Activated CD8-positive, alpha-beta T cell treated with anti-CD3 and anti-CD28 coated beads, Interleukin-2, amount 10 ng/mL, durations not matched to agents 7 days and 5 days (primary cell): ENCODE measurements at places on chromosomes 3 and 15. TPM values are rescaled to one million over a fixed set of nuclear protein-coding genes. Genes with fewer than 3 reads are reported as not detected.
A peak's percentile ranks its signal among the peaks of the same experiment; 100 is the strongest.

GRCh38 chr3:134516905-134517304 lies 31.0 kb downstream of the CEP63 start:
- DNase-seq, result no peak

The CEMIP gene
- total RNA-seq, result not detected

GRCh38 chr15:58433597-58434333 lies 2.0 kb downstream of the LIPC start:
- DNase-seq, result no peak

DNA sequence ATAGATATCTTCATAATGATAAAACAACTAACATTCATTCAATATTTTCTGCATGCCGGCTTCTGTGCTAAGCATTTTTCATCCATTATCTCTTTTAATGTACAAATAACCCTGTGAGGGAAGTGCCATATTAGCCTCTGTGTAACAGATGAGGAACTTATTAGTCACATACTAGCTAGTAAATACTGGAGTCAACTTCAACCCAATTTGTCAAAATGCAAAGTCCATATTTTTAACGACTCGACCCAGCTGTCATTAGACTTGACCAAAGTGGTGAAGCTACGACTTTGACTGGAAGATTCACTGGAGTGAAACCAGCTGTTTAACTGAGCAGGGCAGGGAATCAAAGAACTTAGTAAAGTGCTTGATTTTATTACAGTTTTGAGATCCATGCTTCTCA lies 41.6 kb downstream of the PARP15 start:
- DNase-seq, result no peak

DNA sequence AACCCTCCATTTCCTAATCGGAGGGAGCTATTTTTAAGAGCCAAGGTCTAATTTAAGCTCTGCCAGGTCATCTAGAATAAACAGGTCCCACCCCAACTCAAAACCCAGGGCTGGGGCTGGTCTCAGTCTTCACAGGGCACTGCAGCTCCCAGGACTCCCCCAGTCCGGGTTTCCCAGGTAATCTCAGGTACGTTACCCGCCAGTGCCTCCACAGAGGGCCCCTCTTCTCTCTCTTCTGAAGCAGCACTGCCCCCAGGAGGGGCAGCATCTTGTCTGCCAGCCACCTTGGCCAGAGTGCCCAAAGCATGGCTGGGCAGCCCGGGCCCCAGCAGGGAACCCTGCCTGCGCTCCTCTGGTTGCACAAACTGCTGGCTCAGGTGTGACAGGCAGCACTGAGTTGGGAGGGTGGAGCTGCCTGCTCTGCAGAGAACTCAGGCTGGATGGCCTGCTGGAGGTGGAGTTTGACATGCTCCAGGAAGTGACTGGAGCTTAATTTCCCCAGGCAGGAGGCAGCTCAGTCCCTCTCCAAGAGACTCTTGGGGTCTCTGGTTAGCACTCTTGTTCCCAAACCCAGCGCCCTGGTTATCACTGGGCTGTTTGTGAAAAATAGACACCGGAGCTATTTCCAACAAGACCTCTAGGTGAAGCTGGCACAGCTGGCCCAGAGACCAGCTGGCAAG lies at the start of gene PLA2G4F:
Gene PLA2G4F (minus strand): TSS at position 394 of the 680 bp plus-strand sequence. CDS start 87 bp downstream, at position 307.
- no peak for DNase-seq

The TMPRSS7 gene
- total RNA-seq, result not detected

DNA sequence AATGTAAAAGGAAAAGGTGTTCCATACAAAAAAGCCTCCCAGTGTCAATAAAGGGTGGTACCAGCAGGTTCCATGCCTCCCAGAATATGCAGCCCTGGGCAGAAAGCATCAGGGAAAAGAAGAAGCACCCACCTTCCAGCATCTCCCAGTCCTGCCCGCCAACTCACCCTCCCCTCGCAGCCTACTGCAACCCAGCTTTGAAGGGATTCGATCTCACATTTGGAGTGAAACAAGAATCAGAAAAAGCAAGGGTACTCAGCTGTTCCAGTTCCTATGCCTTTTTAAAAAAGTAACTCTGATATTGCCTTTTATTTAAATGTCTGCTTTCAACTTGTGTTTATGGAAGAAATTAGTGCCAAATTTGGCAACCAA lies 166.9 kb downstream of the ADAMTS17 start:
- DNase-seq, result no peak

- DNase-seq, result no peak
These were observed 923.0 kb downstream of the DIPK2A start for GRCh38 chr3:144894576-144894975.

The SCAMP2 gene
- total RNA-seq, result 105 TPM

The FBXO40 gene
- not detected for total RNA-seq

GRCh38 chr3:14791343-14791945 lies 27.3 kb upstream of the FGD5 start:
- DNase-seq, result peak; percentile 79

- DNase-seq, result no peak
These were observed 103.6 kb upstream of the THSD4 start for GRCh38 chr15:71011503-71012155.

The OIP5 gene
- 22.8 TPM for total RNA-seq

The SGO1 gene
- total RNA-seq, result 43.6 TPM

GRCh38 chr3:135911110-135911509 lies 54.4 kb upstream of the PPP2R3A start:
- DNase-seq, result no peak

DNA sequence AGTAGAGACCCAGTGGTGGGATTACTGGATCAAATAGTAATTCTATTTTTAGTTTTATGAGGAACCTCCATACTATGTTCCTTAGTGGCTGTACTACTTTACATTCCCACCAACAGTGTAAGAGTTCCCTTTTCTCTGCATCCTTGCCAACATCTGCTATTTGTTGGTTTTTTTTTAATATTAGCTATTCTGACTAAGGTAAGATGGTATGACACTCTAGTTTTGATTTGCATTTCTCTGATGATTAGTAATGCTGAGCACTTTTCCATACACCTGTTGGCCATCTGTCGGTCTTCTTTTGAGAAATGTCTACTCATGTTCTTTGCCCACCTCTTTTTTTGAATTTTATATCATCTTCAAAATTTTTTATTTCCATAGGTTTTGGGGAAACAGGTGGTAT lies 34.2 kb upstream of the RAP2B start:
- no peak for DNase-seq

GRCh38 chr3:1513662-1514061 lies 420.8 kb downstream of the CNTN6 start:
- no peak for DNase-seq

DNA sequence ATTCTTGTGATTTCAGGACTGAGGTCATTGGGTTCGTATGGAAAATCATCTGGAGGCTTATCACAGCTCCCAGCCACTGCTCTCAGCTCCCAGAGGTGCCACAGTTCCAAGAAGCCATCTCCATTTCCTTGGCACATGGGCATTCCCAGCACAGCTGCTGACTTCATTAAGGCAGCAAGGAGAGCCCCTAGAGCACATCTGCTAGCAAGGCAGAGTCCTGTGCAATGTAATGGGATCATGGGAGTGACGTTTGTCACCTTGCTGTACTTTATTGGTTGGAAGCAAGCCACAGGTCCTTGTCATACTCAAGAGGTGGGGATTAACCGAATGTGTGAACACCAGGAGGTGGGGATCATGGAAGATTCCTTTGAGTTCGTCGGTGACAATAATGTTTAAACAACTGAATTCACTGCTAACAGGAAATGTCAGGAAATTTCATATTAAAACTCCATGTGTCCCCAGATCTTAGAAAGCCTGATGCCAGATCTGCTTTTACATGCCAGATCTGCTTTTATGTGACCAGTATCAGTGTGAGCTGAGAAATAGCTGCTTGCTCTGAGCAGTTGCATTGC lies 148.8 kb downstream of the GABRG3 start:
- DNase-seq, result no peak

- no peak for DNase-seq
These were observed 334.4 kb upstream of the THRB start for GRCh38 chr3:24829011-24829581.

DNA sequence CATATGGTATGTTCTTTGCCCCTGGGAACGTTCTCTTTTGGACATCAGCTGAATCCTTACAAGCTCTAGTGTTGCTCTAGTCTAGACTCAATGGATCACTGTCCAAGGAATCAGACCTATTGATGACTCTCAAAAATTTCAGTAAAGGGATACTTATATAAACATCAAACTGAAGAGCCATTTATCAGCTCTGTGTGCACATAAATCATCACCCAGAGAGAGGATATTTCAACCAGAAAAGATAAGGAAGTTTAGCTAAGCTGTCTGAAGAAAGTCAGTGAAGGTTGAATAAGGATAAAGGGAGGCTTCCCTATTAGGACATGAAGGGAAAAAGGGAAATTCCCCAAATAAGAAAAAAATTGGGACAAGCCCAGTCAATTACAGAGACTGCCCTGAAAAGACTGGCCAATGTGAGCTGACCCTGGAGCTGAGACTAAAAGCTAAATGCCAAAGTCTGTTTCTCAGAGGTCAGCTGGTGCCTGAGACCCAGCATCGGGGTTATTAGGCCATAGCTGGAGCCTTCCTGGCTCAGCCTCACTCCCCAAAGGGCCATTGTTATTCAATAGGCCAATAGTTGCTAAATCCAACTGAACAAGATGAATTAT lies 424.1 kb upstream of the THBS1 start:
- no peak for DNase-seq

The CPA3 gene
- total RNA-seq, result not detected

The GOLGA8N gene
- total RNA-seq, result 32.0 TPM

GRCh38 chr3:52827441-52827840 lies 3.0 kb downstream of the ITIH4 start:
- no peak for DNase-seq

The LMCD1 gene
- total RNA-seq, result 0.53 TPM

DNA sequence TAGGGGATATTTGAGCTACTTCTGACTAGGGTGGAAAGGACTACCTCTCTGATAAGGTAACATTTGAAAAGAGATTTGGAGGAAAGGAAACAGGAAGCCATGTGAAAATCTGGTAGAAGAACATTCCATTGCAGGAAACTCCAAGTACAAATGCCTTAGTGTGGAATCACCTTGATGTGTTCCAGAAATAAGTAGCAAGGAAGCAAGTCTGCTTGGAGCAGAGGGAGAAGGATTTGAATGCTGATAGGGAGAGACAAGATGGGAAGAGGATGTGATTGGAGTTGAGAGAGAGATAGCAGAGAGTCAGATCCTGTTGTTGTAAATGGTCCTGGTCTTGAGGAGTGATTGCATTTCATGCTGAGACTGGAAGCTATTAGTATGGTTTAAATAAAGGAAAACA lies 335.1 kb upstream of the DCBLD2 start:
- no peak for DNase-seq

DNA sequence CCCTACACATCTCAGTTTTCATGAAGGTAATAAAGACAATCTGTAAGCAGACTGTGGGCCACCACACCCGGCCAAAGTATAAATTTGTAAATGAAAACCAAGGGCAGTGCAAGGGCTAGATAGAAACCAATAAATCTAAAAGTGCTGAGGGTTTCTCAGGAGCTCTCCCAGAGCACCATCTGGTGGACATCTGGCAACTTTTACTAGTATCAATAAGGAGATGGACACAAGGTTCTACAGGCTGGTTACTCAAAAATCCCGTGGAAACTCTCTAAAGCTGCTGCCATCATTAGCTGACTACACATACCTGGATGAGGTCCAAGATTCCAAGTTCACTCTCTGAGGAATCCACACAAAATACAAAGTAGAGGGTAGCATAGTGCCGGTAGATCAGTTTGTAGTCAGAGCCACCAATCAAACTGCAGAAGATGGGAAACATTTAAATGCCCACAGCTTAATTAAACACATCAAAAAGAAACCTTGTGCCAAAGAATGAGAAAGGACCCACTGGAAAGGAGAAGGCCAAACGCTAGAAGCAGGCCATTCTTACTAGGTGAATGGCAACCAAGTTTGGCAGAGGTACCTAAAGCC lies 5.5 kb downstream of the AP3S2 start:
- DNase-seq, result no peak

The CIDEC gene
- total RNA-seq, result not detected

GRCh38 chr15:48021336-48022086 lies 99.3 kb upstream of the SLC24A5 start:
- DNase-seq, result no peak

The FOXP1 gene
- 120 TPM for total RNA-seq

GRCh38 chr3:194874206-194874605 lies 188.5 kb downstream of the FAM43A start:
- no peak for DNase-seq

DNA sequence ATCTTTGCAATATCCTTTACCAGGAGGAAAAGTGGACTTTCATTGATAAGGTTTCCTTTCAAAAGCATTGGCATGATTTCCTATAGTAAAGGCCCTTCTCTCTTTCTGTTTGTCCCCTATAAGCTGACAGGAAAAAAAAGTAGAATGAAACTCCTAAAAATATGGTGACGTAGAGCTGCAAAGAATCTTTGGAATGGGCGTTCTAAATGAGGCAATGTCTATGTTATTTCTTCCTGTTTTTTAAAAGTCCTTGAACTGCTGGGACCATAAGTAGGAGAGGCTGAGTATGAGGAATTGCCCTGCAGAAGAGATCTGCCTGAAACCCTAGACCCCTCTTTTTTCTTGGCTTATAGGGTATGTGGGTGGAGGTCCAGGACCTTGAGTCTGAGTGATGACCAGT lies 17.2 kb downstream of the ST3GAL6 start:
- DNase-seq, result no peak

The PDCD7 gene
- total RNA-seq, result 31.5 TPM

GRCh38 chr15:25993506-25993905 lies 130.4 kb upstream of the ATP10A start:
- DNase-seq, result no peak

The FBXW12 gene
- total RNA-seq, result not detected

DNA sequence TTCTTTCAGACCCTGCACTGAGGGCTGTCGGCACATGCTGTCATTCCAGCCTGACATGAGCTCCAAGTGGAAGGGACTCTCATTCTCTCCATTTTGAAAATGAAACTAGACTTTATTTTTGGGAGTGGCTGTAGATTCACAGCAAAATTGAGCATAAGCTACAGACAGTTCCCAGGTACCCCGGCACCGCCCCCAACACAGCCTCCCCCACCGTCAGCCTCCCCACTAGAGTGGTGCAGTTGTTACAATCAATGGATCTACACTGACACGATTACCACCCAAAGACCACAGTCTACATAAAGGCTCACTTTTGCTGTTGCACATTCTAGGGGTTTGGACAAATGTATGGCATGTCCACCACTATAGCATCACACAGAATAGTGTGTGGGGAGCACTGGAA lies 29.5 kb upstream of the FGD5 start:
- no peak for DNase-seq

- no peak for DNase-seq
These were observed 162.5 kb upstream of the BFSP2 start for GRCh38 chr3:133237380-133237779.

The FETUB gene
- not detected for total RNA-seq

DNA sequence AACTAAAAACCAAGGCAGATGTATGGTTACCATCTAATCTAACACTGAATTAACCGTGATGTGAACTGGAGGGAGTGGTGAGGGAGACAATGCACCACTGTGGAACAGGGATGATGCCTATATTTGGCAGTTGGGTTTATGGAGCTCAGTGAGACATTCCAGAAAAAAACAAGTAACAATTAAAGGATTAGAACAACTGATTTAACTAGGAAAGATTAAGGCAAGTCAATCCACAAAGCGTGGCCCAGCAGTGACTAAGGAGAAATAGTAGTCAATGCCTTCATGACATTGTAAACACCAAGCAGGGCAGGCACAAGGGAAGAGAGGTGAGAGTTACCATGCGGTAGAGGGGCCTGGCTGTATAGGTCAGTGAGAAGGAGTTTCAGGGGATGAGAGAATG lies 38.1 kb downstream of the CHAC1 start:
- no peak for DNase-seq

GRCh38 chr3:128453501-128454309 lies 13.0 kb downstream of the DNAJB8 start:
- DNase-seq, result no peak

The GCNT3 gene
- total RNA-seq, result not detected

The ALDH1L1 gene
- total RNA-seq, result not detected
